ENCODE measurements at places on chromosomes 12 and 14.

- DNase-seq, result no peak
Observed at GRCh38 chr12:50960130-50960529, 7.8 kb downstream of the HIGD1C start.

DNA sequence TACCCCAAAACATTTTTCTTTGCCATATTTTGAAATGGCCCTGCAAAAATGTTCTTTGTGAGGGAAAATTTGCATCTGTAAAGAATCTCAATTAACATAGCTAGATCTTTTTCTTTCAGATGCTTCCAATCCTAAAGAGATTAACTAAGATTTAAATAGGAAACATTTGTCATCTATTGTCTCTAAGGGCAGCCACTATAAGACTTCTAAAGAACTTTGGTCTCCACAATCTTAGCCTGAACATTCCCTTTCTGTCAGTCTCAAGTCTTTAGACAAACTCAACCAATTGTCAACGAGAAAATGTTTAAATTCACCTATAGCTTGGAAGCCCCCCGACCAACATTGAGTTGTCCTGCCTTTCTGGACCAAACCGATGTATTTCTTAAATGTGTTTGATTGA, 71.1 kb upstream of the RASSF8 start:
- no peak for DNase-seq

DNA sequence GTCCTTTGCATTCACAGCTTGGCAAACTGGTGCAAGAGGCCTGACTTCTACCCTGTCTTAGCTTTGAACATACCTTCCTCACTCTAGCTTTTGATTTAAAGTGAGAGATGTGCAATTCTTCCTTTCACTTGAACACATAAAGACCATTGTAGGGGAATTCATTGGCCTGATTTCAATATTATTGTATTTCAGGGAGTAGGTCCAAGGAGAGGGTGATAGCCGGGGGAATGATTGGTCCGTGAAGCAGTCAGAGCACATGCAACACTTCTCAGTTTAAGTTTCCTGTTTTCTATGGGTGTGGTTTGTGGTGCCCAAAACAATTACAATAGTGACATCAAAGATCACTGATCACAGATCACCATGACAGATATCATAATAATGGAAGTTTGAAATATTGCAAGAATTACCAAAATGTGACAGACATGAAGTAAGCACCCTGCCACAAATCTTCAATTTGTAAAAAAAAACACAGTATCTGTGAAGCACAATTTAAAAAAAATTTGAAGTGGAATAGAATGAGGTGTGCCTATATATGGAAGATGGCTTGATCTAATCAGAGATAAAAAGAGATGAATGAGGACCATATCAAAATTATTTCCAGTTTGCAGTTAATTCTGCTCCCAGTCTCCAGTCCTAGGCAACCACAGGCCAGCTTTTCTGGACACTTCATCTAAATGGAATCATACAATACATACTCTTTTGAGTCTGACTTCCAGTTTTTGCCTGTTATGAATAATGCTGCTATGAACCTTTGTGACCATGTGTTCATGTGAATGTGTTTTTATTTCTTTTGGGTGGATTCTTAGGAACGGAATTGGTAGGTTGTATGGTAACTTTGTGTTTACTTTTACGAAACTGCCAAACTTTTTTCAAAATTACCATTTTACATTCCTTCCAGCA, 23.2 kb downstream of the BORCS5 start:
- no peak for DNase-seq

- no peak for DNase-seq
Observed at GRCh38 chr12:48191096-48191495, 7.7 kb downstream of the CCDC184 start.

- DNase-seq, result no peak
Observed at GRCh38 chr12:117790198-117790597, 178.6 kb downstream of the KSR2 start.

DNA sequence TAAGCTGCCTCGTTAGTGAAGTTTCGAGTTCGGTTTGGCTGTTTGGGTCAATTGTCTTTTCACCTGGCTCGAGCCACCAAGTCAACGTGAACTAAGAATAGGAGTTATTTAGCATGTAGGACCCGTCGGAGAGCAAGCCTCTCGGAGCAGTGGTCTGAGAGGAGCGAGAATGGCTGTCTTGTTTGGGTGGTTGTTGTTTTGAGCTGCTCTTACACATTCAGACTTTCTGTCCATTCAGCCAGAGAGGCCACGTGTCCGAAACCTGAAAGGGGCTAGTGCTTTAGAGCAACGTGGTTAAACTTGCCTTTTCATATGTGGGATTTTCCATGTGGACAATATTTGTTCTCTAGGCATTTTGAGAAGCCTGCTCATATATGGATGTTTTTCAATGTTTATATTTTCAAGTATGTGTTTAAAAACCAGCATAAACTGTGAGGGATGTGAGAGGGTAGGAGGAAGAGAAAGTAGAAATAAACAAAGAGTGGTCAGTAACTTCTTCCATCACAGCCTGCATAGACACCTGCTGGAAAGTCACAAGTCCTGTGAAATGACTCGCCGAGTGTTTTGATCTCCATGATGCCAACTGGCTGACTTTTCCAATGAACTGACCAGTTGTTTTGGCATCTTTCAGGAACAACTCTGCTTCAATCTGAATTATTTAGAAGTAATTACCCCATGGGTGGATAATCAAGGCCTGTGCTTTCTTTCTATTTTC, 221.0 kb downstream of the ASCL1 start:
- no peak for DNase-seq

- no peak for DNase-seq
Observed at GRCh38 chr12:75705749-75706711, 194.6 kb upstream of the KRR1 start.

- DNase-seq, result no peak
Observed at GRCh38 chr14:93319958-93320357, 12.9 kb downstream of the BTBD7 start.

GRCh38 chr12:4626543-4626942, 22.3 kb downstream of the AKAP3 start:
- no peak for DNase-seq

- no peak for DNase-seq
Observed at GRCh38 chr14:33767586-33768457, 183.1 kb downstream of the EGLN3 start.

- DNase-seq, result no peak
Observed at GRCh38 chr14:35201066-35201465, 78.7 kb downstream of the PRORP start.
